ENCODE measurements at places on chromosomes 3 and 15.

- DNase-seq = no peak
Observed at GRCh38 chr3:14757153-14757700, 61.5 kb upstream of the FGD5 start.

DNA sequence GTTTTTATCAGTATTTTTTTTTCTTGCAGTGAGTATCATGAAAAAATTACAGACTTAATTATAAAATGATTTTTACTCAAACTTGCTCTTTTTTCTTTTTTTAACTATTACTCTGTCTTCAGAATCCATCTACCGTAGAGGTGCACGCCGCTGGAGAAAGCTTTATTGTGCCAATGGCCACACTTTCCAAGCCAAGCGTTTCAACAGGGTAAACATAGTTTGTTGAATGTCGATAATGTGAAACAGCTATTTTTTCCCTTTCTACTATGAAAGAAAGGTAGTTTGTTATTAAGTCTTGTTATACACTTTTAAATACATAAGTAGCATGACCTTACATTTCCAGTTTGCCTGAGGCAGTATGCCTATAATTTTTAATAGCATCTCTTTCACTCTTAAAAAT, 45.6 kb downstream of the PRKCI start:
- DNase-seq = no peak

DNA sequence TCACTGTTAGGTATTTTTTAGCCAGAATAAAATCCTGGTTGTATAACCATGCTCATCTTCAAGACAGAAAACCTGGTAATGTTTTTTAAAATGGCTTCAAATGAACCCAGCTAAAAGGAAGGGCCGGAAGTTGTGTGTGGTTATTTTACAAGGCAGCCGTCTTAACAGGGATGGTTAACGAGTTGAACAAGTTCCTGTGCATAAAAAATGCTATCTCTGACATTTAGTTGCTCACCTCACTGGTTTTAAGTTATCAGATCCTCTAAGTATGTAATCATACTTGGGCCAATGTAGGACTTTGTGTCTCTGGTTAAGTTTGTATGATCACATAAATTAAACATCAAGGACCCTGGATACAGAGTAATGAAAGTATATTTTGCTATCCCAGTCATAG, 2.1 kb downstream of the ATP11B start:
- no peak for DNase-seq

- no peak for DNase-seq
Observed at GRCh38 chr15:39736412-39737195, 46.0 kb downstream of the FSIP1 start.

GRCh38 chr3:171704814-171705213, 105.5 kb downstream of the PLD1 start:
- DNase-seq = no peak

DNA sequence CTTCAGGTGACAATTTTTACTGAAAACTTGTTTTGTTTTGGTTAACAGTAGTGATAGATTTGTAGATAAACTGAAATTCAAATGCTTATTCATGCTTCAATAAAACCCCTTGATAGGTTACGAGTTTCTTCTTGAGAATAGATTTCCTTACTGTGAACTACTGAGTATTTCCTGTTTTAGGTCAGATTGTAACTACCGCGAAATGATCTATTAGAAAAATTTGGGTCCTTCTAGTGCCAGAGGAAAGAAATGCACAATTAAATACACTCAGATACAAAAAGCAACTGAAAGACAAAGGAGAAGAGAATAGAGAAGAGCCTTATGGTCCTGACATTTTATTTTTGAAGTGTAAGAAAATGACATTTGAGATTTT, 251.7 kb upstream of the TBL1XR1 start:
- DNase-seq = no peak

GRCh38 chr3:53062905-53063304, 17.0 kb upstream of the SFMBT1 start:
- no peak for DNase-seq

GRCh38 chr3:89851974-89852621, 744.7 kb downstream of the EPHA3 start:
- no peak for DNase-seq

DNA sequence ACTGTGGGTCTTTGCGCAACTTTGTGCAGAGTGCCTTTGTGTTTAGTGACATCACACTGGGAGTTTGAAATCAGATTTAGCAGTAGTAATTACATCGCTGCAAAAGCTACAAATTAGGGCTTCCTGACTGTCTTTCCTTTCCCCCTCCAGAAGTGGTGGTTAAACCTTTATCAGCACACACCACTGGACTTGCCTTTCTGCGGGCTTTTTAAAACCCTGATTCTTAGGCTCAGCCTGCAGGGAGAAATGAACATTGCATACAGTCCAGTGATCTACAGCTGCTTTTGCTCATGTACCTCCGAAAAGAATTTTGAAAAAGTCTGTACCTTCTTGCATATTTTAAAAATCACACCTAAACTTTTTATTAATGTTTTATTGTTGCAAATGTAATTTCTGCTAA, 219.7 kb upstream of the NAALADL2 start:
- no peak for DNase-seq

- DNase-seq = no peak
Observed at GRCh38 chr3:143644370-143645089, 203.7 kb downstream of the SLC9A9 start.

GRCh38 chr15:68572309-68572708, 6.5 kb upstream of the CORO2B start:
- no peak for DNase-seq

- DNase-seq = no peak
Observed at GRCh38 chr15:27867861-27868260, 231.3 kb downstream of the OCA2 start.

DNA sequence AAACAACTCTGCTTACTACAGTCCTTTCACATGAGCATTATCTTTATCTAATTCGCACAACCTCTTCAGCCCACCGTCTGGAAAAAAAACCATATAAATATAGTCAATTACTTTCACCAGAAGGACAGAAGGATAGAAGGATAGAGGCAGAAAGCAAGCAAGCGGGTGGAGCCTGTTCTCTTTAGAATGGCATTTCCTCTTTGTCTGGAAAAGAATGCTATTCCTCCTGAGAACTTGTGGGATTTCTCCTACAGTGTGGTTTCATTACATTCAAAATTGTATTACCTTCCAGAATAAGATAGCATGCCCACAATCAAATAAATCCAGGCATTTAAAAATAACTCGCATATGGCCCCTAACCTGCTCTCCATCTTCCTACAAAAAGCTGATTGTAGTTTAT, 23.1 kb downstream of the SLC30A4 start:
- DNase-seq = no peak

GRCh38 chr3:29335438-29335837, 54.6 kb downstream of the RBMS3 start:
- peak; percentile 74 for DNase-seq

DNA sequence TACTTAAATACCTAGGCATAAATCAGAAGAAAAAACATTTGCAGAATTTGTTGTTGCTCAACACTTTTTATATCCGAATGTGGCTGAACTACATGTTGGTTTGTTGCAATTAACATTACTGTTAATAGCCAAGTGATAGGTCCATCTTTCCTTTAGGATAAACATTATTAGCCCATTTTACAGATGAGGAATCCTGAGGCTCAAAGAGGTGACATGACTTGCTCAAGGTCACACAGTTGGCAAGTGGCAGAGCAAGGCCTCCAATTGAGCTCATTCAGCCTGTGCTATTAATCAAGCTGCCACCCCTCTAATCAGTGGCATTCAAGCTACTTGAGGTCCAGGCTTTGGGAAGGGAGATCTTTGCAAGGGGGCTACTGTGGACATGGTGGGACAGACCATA, 125.8 kb upstream of the ATP2B2 start:
- no peak for DNase-seq

- no peak for DNase-seq
Observed at GRCh38 chr3:46736006-46736872, 18.6 kb upstream of the PRSS50 start.

- DNase-seq = no peak
Observed at GRCh38 chr3:187064210-187065115, 74.8 kb downstream of the RPL39L start.

GRCh38 chr3:53100818-53101466, 29.3 kb downstream of the RFT1 start:
- no peak for DNase-seq

Measured in thoracic aorta (tissue), 2 donors.